Stomach (tissue), 19 donors: ENCODE measurements at places on chromosomes 11 and 22. TPM values are rescaled to one million over a fixed set of nuclear protein-coding genes. Genes with fewer than 3 reads are reported as not detected.

DNA sequence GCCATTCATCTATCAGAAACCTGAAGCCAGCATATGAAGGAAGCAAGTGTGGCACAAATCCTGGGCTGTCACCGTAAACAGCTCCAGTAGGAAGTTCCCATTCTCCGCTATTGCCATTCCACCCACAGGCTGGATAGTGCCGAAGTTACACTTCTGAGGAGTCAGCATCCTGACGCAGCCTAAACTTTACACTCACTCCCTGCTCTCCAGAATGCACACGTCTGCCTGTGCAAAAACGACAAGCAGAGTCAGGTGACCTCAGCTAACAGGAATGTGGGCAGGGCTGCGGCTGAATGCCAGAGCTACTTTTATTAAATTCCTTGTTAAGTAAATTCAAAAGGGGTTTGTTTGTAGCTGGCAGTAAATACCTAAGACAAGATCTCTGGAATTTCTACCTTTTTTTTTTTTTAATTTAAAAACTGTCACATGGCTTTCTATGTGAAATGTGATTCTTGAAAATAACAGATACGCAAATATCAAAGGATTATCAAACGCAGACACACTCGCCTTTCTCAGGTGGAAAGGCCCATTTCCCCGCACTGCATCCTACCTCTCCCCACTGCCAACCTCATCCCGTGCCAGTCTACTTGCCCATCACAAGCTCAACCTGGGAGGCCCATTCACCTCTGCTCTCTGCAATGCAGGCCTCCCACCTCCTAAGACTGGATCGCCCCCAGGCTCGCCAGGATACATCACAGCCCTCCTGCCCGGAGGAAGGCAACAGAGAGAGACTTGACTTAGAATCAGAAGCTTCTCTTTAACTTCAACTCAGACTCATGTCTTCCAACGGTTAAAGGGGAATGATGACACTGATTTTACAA, 33.5 kb downstream of the NFRKB start:
- DNase-seq: peak; percentile 89

GRCh38 chr11:31355131-31355530, 14.4 kb downstream of the DCDC1 start:
- DNase-seq: no peak

Gene FAM227A
- 0.45 TPM for total RNA-seq

DNA sequence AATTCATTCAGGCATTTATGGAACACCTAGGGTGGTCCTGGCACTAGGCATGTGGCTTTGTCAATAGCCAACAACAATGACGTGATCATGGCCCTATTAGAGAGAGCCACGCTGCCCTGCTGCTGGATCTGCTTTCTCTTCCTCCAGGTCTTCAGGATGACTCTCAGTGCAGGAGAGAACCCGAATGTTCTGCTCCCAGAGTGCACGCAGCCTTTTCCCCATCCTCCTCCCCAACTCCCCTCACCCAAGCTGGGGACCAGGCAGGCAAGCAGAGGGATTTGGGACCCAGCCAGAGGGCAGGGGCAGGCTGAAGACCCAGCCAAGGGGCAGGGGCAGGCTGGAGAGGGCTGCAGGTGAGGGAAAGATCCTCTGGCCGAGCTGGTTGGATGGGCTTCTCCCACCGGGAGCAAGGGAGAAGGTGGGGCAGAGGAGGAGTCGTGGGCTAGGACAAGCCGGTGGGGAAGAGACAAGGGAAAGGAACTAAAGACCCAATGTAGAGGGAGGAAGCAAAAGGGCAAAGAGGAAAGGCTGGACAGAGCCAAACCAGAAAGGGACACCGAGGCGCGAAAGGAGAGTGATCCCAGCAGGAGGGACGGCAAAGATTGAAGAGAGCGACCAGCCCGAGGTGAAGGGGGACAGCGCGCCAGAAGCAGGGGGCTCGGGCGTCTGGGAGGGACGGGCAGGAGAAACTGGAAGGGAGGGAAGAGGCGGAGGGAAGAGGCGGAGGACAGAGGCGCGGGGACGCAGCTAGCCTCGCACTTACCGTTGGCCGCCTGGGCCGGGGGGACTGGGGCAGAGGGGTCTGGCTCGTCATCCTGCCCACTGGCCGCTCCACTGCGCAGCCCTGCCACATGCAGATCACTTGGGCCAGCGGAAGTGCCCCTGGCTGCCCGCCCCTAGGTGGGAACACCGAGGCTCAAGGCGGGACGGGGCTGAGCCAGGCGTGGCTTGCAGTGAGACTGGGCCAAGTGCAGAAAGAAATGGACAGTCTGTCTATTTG, at the start of gene KCTD14:
KCTD14 (minus strand) TSS at position 880 of the 1,000 bp plus-strand sequence; CDS start at position 853, 27 bp downstream.
- peak; percentile 75 for DNase-seq

Gene OR52N2
- not detected for total RNA-seq

DNA sequence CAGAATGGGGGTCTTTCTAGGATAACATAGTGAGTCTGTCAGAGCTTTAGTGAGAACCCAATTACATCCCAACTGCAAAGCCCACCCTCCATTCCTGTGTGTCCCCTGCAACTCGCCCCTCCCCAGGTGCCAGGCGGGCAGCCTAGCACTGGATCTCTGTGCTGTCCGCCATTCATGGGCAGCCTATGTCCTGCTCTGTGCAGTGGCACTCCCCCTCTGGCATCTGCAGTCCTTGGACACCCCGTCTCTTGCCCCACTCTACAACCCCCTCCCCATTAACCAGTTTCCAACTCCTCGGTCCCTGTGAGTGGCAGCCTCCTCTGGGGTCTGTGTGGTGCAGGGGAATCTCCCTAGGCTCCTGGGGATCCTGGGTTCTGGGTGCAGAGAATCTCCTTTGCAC, 37.0 kb downstream of the MYO7A start:
- DNase-seq: no peak

DNA sequence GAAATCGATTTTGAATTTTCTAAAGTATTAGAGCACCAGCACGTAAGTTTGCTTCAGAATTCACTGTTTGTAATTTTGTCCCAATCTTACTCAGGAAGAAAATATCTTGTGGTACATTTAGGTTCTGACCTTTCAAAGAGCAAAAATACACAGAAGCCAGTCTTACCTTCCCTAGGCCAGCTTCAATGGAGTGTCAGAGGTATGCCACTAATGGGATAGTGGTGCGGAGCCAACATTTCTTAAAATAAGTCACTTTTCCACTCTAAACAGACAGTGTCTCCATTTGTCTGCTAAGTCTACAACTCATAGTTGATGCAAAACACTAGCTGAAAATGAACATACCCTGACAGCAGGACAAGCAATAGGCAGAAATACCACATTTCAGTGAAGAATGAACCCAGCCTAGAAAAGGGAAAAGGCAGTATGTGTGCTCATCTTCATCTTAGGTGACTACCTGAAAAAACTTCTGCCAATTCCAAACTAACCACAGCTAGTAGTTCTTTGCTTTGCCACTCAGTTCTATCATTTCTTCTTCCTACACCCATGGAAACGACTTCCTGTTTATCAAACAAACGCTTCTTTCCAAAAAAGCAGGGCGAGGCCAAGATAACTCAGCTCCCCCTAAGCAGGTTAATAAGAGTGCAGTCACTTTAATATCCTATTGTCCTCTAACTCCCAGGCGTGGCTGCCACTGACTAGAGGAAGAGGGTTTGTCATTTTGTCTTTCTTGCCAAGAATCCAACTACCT, 94.0 kb upstream of the APOA1 start:
- DNase-seq: peak; percentile 67

DNA sequence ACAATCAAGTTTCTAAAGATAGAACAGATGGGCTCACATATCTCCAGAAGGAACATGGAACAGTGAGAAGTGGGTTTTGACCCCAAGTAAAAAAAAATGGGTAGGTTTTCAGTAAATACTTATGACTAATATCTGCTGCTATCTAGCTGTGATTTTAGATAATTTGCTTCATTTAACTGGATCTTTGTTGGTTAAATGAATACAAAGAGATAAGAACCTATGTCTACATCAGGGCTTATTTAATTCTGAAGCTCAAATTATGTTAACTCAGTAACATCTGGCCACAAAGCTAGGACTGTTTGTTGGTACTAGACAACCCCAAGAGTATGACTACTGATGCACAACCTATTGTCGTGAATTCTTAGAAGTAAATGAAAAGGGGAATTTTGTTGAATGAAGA, 144.4 kb upstream of the SESN3 start:
- no peak for DNase-seq
